Renal cortex interstitium (tissue), 15 donors: ENCODE measurements at places on chromosomes 1 and 21. TPM values are rescaled to one million over a fixed set of nuclear protein-coding genes. Genes with fewer than 3 reads are reported as not detected.
A peak's percentile ranks its signal among the peaks of the same experiment; 100 is the strongest.

DNA sequence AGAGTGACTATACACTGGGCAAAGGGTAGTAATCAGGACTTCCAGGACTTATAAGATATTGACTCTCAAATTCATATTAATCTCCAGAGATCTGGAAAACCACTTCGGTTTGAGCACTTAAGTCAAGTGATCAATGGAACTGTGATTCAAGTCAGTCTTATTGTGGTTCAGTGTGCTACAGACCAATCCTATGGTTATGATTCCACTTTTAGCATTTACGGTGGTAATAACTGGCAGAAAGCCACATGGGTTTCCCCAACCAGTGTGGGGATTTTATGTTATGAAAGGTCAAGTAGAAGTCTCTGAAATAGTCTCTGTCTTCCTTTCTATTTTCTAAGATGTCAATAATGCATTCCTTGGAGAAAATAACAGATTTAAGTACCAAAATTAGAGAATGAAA, 151.3 kb upstream of the NEGR1 start:
- no peak for DNase-seq

DNA sequence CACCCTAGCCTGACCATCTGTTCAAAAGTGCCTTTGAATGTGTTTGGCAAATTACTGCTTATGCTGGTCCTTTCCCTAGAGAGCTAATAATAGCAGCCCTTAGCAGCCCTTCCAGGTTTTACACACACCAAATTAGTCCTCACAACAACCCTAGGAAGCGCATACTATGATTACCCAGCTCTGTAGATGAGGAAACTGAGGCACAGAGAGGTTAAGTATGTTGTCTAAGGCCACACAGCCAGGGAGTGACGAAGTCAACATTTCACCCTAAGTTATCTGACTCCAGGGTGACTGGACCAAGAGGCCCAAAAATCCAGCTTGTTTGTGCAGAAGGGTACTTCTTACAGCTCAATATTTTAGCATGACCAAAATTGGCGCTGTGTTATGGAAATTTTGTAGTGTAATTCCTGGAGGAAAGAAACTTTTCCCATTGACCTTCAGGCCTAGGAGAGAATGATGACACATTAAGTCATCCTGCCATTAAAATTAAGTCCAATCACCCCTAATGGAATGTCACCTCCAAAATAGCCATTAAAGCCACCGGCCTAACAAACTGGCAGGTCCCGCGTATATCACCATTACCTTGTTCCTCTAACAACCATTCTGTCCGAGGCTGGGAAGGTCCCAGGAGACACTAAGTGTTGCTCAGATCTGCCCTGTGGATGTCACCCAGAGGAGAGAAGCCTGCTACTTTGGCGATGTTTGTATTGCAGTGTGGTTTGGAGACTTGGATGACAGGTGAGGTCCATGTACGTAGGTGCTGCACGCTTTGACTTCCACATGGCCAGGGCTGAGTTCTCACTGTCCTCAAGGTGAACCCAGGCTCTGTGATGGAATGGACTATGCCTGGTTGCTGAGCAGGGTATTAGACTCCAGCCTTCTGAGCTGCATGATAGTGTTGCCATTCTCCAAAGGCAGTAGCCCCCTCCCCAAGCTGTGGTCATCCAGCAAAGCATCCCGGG, 258.3 kb downstream of the TOMM20 start:
- DNase-seq, result no peak

SESN2 gene
- 16.8 TPM for polyA plus RNA-seq

GRCh38 chr1:32743380-32744070, 41.0 kb upstream of the SYNC start:
- DNase-seq, result no peak

DNA sequence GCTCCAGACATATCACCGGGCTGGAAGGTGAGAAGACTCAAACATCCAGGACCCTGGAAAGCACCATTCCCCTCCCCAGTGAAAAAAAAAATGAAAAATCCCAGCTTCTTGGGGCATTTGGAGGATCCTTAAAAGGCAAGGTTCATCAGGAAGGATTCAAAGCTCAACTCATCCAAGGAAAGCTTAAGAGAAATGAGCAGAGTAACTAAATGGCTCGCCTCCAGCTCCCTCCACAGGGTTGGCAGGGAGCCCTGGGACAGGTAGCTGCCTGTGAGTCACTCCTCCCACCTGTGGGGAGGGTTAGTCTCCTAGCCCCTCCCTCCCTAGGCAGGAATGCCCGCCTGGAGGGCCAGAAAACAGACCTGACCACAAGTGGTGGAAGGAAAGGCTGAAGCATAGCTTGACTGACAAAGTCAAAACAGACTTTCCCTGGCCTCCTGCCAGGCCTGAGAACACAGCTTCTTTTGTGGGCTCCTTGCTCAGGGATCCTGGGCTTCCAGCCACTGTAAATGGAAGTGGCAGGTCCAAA, 712 bp upstream of the LAMB3 start:
- DNase-seq, result peak; percentile 63
